NCI-H774 (cell line): ENCODE measurements at places on chromosomes 5 and 9.

DNA sequence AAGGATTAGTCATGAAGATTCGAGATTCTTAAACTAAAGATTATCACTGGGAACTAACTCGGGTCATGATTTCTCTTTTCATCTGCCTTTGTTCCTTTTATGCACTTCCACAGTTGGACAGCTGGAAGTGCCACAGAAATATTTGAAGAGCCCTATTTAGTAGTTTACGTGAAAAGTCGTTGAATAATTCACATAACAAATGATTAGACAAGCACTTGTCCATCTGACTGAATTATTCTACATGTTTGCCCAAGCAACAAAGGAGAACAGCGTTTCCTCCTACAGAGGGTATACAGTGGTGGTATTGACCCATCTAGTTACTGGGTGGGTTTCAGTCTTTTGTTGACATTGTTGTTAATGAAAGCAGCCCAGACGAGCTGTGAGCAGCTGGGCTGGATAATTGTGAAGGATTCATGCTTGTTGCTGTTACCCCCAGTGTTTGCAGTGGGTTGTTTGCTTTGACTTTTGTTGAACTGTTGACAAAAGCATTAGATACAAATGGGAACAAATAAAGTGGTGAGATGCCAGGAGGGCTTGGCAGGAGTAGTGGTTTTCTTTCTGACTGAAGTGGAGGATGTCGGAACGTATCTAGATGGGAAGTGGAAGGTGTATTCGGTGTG, 96.2 kb downstream of the TLE4 start:
- DNase-seq = peak; percentile 94

DNA sequence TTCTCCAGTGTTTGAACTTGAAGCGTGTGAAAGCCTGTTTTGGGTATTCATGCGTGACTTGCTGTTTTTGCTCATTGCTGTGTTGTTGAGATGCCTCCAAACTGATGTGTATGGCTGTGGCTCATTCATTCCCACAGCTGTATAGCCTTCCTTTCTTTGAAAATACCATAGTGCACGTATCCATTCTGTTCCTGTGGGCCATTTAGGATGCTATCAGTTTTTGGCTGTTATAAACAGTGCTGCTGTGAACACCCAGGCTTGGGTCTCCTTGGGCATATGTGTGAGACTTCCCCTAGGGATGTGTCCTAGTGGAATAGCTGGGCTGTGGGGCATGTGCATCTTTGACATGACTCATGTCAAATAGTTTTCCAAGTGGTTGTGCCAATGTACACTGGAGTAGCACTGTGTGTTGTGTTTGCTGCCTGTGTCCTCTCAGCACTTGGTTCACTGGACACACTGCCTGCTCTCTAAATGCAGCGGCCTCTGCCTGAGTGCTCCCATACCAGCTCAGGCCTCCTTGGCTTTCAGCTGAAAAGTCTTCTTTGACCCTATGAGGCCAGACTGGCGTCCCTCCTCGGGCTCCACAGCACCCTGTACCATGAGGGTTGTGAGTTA, 102.6 kb upstream of the TBC1D2 start:
- DNase-seq = no peak

GRCh38 chr9:27157097-27157496, 48.1 kb downstream of the TEK start:
- DNase-seq = no peak

DNA sequence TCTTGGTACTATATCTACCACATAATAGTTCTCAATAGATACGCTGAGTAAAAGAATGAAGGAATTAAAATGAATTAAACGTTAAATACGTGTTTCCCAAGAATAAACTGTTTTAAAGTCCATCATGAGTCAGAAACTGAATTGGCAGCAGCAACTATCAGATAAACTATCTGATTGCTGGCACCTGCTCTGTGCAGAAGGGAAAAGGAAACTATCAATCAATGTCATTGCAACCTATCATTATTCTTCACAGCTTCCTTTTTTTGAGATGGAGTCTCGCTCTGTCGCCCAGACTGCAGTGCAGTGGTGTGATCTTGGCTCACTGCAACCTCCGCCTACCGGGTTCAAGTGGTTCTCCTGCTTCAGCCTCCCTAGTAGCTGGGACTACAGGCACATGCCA, 8.8 kb upstream of the WDR36 start:
- DNase-seq = peak; percentile 11

- DNase-seq = no peak
Measured at GRCh38 chr9:83247732-83248131, 184.8 kb upstream of the RASEF start.

DNA sequence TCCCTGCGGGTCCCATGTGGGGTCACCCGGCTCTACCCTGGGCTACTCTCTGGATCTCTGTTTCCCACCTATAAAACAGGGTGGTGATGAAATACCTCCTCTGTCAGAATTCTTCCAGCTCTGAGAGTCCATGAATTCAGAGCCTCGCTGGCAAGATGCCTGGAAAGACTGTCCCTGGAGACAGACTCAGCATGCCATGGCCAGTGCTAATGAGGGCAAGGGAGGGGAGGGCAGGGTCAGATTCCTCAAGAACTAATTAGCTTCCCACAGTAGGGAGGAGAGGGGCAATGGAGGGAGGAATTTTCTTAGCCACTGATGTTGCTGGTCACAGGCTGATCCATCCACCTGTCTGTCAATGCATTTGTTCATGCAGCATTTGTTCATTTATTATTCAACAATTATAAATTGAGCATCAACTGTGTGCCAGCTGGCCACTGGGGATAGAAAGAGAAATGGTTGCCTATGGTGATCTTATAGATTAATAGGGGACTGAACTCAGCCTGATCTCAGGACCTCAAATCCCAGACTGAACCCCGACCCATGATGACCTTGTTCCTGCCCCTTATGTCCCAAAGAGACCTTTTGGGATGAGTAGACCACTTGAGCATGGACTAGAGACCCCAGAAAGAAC, 4.7 kb downstream of the SYNPO start:
- no peak for DNase-seq

- DNase-seq = no peak
Measured at GRCh38 chr5:82244854-82245635, 33.1 kb downstream of the RPS23 start.

GRCh38 chr9:136951541-136952320, at the start of gene LCN12:
LCN12 (plus strand) TSS chr9:136952273; CDS start chr9:136952328, 55 bp downstream.
- no peak for DNase-seq

DNA sequence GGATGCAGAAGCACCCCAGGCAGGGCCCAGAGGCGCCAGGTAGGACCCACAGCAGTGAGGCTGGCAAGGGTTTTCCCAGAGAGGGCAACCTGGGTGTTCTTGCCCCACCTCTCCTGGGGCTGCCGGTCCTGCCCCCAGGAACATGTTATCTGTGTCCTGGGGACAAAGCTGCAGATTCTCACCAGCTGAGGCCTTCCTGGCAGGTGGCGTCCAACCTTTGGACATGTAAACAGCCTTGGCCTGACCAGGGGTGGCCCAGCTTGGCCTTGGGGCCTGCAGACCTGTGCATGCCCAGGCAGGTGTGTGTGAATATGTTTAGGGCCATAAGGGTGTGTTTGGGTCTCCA, 101.8 kb upstream of the LARP1 start:
- DNase-seq = no peak

DNA sequence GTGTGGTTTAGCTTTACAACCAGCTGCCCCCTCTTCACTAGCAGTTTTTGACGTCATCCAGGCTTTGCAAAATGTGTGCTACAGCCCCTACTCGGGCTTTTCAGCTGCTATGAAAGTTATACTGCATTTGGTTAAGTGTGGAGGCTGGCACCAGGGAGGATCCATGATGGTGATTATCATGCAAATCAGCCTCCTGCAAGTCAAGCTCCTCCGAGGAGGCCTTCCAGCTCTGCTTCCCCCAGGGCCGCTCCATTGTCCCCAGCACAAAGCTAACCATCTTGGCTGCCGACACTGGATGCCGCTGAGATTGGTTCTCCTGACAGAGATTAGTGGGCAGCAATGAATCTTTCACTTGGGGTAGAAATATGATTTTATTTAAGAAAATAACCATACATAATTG, 159.6 kb downstream of the NR2F1-AS1 start:
- no peak for DNase-seq

GRCh38 chr5:149045089-149045460, 17.8 kb downstream of the SH3TC2 start:
- no peak for DNase-seq

DNA sequence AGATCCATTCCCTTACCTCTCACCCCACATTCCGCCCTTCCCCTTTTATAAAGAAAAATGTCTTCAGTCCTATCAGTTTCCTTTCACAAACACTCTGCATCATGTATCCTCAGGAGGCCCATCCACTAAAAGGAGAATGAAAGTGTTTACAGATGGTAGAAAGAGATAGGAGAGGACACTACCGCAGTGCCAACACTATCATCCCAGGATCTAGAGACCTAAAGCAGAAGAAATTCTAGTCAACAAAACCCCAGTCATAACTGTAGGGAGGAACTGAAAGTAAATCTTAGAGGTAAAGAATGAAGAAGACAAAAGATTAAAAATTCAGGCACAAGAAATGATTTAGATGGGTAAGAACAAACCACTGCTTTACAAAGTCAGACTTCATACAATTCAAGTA, 114.1 kb downstream of the MLLT3 start:
- no peak for DNase-seq

DNA sequence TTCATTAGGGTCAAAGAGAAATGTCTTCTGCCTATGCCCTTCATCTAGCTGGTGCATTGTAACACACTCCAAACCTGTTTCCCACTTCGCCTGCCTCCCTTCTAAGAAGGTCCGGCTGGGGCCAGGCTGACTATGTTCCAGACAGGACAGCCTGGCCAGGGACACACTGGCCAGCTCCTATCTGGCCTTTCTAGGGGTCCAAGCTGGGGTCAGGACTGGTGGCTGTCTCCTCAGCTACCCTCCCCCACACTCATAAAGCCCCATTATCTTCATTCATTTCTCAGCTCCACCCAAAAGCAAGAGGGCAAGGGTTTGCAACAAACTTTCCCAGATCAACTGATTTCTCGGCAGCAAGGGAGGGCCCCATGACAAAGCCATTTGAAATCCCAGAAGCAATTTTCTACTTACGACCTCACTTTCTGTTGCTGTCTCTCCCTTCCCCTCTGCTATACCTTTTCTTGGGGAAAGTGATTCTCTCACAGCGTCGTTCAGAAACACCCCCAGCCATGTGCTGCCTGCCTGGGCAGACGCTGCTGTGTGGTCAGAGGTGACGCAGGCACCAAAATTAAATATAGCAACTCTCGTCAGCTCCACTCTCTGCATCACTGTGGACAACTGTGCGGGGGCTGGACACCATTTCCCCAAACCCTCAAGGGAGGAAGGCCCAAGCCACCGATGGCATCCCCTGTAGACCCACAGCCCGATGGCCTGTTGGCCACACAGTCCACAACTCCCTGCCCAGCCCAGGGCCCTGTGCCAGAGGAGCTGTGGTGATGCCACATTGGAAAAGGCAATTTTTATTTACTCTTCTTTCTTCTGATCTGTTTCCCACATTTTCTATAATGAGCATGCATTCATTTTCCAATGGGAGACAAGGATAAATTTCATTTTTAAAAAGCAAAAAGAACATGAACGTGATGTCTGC, 6.1 kb downstream of the IL13 start:
- no peak for DNase-seq

DNA sequence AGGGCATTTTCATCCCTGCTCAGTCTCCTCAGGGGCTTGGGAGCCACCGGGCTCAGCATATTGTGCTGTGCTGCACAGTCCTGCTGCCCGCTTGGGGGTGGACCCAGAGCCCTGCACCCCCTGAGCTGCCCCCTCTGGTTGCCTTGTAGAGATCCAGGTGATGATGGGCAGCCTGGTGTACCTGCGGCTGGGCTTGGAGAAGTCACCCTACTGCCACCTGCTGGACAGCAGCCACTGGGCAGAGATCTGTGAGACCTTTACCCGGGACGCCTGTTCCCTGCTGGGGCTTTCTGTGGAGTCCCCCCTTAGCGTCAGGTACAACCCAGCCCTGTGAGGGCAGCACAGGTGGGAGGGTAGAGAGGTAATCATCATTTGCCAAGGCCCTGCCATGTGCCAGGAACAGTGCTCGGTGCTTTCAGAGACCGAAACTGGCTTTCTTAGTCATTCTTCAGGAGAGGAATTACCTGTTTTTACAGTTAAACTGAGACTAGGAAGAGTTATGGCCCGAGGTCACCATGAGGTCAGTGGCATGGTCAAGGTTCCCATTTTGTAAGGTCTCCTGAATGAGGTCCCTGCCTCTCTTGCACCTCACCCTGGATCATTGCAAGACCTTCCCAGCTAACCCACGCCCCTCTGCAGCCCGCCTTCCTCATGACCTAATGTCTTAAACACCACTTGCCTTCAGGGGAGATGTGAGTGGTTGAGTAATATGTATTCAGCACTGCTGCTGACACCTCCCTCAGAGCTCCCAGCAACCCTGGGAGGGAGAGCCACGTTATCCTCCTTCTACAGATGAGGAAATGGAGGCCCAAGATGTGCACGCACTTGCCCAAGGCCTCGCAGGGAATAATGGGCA, 7.5 kb downstream of the NHP2 start:
- DNase-seq = peak; percentile 7

DNA sequence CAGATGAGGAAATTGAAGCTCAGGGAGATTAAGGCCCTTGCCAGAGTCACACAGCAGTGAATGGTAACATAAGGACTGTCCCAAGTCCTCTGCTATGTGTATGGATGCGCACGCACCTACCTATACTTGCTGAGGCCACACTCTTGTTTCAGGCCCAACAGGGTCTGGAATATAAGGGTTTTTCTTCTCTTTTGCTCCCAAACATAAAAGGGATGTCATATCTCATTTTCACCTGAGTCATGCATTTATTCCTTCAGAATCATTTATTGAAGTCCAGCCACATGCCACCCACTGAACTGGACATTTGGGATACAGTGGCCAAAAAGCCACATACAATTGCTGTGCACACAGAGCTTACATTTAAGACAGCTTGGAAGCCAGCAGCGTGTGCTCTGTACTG, 92.0 kb downstream of the SH3TC2 start:
- DNase-seq = no peak

DNA sequence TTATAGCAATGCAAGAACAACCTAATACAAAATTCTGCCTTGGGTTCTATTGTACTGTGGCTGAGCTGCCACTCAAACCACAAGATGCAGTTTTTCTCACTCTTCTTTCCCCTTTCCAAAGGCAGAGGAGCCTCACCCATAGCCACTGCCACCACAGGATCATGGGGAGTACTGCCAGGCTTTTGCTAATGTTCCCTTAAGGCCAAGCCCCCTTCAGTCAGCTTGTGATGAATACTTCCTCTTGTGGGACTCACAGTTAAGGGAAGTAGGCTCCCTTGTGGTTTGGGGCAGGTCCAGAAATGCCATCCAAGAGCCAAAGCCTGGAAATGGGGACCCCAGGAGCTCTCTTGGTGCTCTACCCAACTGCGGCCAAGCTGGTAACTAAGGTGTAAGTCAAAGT, 258.7 kb downstream of the SPATA31D1 start:
- DNase-seq = no peak

DNA sequence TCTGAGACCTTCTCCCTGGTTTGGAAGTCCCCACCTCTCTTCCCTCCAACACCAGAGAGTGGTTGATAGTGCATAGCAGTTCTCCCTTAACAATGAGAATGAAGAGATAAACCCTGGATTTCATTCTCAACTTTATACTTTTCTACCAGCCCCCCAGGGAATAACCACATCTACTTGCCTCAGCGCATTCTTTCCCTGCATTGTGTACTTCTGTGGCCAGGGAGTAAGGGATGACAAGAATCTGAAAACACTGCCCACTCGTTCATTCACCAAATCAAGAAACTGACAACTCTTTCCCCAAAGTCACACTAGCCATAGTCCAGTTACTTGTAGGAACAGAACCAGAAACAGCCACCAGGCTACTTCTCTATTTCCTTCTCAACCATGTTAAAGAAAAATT, 46.0 kb upstream of the SPIN1 start:
- no peak for DNase-seq
